ENCODE measurements at places on chromosomes 7 and 10. TPM values are rescaled to one million over a fixed set of nuclear protein-coding genes. Genes with fewer than 3 reads are reported as not detected.

CALHM3 gene
- 0.30 TPM for total RNA-seq

BLNK gene
- total RNA-seq: 51.7 TPM

AS3MT gene
- total RNA-seq: not detected

GBX1 gene
- not detected for total RNA-seq

H2AZ2 gene
- total RNA-seq: 188 TPM

MINPP1 gene
- total RNA-seq: 13.3 TPM

DLD gene
- 103 TPM for total RNA-seq

LRRC18 gene
- total RNA-seq: not detected

MYH16 gene
- total RNA-seq: not detected

HACD1 gene
- not detected for total RNA-seq

OR2A42 gene
- not detected for total RNA-seq

ZFAND4 gene
- 55.0 TPM for total RNA-seq

MRC1 gene
- total RNA-seq: 0.04 TPM

CCDC7 gene
- total RNA-seq: 19.7 TPM

DENND10 gene
- 57.2 TPM for total RNA-seq

ELFN1 gene
- total RNA-seq: not detected

ADCY1 gene
- not detected for total RNA-seq

ACTR3C gene
- 0.48 TPM for total RNA-seq

FXYD4 gene
- not detected for total RNA-seq

FRMPD2 gene
- total RNA-seq: not detected

DNA2 gene
- 27.7 TPM for total RNA-seq
